ENCODE measurements at places on chromosomes 2 and 18. TPM values are rescaled to one million over a fixed set of nuclear protein-coding genes. Genes with fewer than 3 reads are reported as not detected.

The POLR1B gene
- 13.9 TPM for total RNA-seq

The TACR1 gene
- 0.17 TPM for total RNA-seq

The AFF3 gene
- 125 TPM for total RNA-seq

The MSTN gene
- total RNA-seq: not detected

The CCDC148 gene
- total RNA-seq: 1.8 TPM

The DSG1 gene
- total RNA-seq: not detected
